DND-41 (cell line): ENCODE measurements at places on chromosomes 5 and 9.

DNA sequence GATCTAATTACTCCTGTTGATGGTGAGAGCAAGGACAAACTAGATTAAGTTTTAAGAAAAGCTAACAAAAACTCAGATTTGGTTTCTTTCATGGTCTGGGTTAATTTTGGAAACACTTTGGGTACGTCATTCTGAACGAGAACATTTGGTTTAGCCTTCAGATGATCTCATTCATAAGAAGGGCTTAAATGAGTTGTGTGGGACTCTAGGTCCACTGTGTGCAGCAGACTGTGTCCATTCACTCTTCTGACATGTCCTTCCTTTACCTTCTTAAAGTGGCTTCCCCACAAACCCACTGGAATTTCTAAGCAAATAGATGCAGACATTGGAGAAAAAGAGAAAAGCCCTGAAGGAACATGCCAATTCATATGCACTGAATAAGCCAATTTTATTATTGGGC is 96.8 kb downstream of the FBXO4 start:
- no peak for DNase-seq

GRCh38 chr5:124310453-124310852 is 436.0 kb downstream of the ZNF608 start:
- no peak for DNase-seq

- DNase-seq: no peak
Observed at GRCh38 chr5:58751222-58751837, 168.5 kb downstream of the RAB3C start.

DNA sequence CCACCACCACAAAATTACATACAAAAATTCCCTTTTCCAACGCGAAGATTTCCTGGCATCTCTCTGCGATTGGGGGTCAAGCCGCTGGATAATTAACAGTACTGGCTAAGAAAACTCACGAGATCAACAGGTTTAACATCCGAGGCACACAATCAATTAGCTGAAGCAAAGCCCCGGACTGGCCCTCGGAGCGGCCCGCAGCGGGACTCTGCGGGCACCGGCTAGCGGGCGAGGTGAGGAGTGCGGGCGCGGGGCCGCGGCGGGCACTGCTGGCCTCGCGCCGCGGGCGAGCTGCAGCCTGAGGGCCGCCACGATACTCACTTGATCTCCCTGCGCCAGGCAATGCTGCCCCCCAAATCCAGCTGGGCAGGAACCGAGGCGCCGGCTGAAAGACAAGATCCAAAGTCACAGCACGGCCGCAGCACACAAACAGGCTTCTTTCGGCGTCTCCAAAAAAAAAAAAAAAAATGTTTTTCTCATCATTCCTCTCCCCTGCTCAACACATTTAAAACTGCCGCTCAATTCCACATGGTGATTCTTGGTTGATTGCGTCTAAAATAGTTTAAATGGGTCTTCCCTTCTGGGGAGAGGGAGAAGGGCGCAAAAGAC is 210.2 kb downstream of the MEF2C start:
- no peak for DNase-seq

DNA sequence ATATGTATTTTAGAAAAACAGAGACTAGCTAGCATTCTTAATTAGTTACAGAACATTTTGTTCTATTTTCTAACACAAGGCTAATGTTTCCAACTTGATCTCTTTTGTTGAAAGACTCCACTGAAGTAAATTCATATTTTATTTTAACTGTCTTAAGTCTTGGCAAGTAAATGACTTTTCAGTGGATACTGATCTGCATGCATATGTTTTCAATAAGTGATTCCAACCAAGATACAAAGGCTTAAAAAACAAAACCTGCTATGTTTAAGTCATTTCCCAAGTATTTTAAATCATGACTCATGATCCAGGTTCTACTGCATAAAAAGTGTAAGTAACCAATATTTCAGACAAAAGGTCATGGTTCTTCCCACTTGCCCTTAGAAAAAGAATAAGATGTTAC is 5.7 kb downstream of the CDO1 start:
- DNase-seq: no peak

- no peak for DNase-seq
Observed at GRCh38 chr5:40877371-40877988, 31.8 kb upstream of the C7 start.

- no peak for DNase-seq
Observed at GRCh38 chr5:59264013-59264412, 629.5 kb downstream of the PDE4D start.
